Right kidney (tissue), 9 donors: ENCODE measurements at places on chromosomes 5 and 9.

- no peak for DNase-seq
Measured at GRCh38 chr5:174454464-174454863, 269.9 kb upstream of the MSX2 start.

DNA sequence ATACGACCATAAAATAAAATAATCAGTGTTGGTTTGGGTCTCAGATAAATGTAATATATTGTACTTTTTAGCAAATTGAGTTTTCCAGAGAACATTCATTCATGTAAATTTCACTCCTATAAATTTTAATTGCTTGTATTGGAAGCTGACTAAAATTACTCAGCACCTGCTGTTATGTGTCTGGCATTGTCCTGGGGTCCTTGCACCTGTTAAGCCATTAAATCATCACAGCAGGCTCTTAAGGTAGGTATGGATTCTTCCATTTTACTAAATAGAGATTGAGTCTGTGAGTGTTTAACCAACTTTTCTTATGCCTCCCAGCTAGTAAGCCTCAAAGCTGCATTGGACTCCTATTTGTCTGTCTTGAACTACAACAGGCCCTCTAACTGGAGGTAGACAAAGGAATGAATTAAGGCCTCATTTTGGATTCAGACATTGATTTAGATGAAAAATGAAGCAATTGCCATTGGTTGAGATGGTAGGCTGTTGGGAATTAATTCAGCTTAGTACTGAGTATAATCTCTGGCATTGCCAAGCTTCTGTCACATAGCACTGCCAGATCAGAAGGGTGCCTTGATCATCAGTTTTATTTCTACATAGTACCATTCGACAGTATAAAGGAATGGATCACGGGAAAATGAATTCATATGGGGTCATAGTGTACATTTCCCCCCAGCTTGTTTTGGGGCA lies 78.9 kb downstream of the PARP8 start:
- no peak for DNase-seq

DNA sequence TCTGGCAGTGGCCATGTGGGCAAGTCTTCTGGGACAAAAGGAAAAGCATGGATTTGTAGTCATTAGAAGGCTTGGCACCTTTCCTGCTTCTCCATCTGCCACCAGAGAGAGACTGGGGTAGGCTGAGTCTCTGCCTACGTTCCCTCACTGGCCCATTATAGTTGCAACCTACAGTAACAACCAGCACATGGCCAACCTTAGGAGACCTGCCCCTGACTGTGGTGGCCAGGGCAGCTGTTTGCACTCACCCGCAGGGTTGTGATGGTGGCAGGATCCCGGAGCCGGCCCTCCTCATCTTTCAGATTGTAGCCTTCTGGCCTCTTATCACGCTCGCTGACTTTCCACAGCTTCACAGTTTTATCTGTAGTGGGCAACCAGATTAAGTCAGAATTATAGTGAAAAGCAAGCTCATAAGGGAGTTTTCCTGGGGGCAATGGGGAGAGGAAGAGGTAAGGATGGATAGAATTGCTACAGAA lies 174.9 kb upstream of the GPR151 start:
- DNase-seq, result no peak

- DNase-seq, result no peak
Measured at GRCh38 chr5:15610216-15610615, 110.2 kb downstream of the FBXL7 start.

- DNase-seq, result no peak
Measured at GRCh38 chr9:127555840-127556820, 55.9 kb upstream of the STXBP1 start.

GRCh38 chr9:127159949-127160610 lies 37.6 kb upstream of the ANGPTL2 start:
- DNase-seq, result no peak

DNA sequence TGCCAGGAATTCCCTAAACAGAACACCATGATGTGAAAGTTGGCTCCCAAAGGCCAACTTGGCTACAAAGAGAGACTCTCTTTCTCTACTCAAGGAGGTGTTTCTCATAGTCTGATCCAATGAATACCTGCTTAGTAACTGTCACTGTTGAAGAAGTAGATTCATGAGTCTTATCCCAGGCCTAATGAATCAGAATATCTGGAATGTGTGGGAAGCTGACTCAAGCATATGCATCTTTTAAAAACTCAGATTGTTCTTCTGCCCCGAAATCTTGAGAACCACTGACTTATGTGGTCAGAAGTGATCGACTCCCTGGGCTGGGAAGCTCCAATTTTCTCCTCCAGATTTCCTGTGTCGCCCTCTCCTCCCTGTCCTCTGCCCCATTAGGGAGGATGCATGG lies 345.6 kb downstream of the PLK2 start:
- DNase-seq, result no peak

GRCh38 chr5:12208366-12209100 lies 304.3 kb upstream of the CTNND2 start:
- DNase-seq, result no peak

- DNase-seq, result no peak
Measured at GRCh38 chr9:33167972-33168461, 881 bp upstream of the B4GALT1 start.

GRCh38 chr5:89437450-89438435 lies 554.8 kb upstream of the MEF2C start:
- DNase-seq, result no peak
